GM04504 (cell line): ENCODE measurements at places on chromosomes 16 and 17.

GRCh38 chr17:56979091-56979480 is 1.2 kb downstream of the SCPEP1 start:
- no peak for DNase-seq

GRCh38 chr16:12097523-12098428 is 121.2 kb downstream of the SNX29 start:
- DNase-seq: no peak

DNA sequence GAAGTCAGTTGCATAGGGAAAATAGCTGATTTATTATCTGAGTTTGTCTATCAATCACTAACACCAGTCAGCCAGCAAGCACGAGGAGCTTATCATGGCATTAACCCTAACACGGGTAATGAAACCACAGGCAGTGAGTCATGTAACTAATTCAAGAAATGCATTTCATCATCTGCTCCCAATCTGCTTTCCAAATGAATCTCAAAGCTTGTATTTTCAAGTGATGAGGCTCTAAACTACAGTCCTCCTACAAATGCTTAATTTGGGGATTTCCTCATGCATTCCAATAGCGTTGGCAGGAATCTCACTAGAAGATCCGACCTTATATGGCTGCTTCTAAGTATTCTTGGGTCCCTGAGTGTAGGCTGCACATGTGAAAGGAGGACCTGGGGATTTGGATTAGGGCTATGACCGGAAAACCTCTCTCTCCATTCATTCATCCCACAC is 118.4 kb upstream of the HSBP1 start:
- peak; percentile 92 for DNase-seq

GRCh38 chr16:23064639-23065038 is 84.6 kb downstream of the USP31 start:
- DNase-seq: peak; percentile 70

DNA sequence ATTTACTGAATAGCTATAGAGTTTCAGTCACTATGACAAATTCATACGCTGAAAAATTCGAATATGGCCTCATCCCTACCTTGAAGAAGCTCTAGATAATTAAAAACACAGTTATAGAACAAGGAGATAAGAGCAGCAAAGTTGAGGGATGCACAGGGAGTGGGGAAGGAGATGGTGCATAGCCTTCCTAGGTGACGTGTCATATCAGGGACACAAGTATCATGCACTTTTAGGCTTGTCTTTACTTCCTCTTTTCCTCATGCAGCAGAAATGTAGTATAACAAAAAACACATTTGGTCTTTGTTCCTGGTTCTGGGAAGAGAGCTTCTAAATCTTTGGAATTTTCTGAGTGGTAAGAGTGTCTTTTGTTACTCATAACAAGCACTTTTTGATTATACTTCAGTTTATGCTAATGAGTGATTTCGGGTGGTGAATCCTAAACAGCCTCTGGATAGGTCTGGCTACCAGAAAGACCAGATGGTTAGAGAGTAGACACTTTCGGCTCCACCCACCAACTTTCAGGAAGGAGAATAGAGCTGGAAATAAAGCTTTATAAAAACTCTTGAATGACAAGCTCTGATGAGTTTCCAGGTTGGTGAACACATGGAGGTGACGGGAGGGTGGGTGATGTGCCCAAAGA is 341.4 kb downstream of the UTP18 start:
- DNase-seq: no peak

DNA sequence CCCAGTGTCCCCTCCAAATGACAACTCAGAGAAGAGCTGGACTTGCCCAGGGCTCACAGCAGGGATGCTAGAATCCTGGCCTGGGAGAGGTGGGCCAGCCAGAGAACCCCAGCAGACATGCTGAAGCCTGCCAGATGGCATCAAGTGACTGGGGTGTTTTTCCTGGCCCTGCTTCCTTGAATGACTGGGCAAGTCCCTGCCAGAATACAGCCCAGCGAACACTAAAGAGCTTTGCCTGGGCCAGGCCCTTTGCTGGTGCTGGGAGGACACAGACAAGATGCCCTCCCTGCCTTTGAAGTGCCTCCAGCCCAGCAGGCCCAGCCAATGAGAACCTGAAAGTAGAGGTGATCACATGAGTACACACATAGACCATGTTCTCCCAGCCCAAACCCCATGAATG is 11.5 kb downstream of the ZNF319 start:
- DNase-seq: no peak

DNA sequence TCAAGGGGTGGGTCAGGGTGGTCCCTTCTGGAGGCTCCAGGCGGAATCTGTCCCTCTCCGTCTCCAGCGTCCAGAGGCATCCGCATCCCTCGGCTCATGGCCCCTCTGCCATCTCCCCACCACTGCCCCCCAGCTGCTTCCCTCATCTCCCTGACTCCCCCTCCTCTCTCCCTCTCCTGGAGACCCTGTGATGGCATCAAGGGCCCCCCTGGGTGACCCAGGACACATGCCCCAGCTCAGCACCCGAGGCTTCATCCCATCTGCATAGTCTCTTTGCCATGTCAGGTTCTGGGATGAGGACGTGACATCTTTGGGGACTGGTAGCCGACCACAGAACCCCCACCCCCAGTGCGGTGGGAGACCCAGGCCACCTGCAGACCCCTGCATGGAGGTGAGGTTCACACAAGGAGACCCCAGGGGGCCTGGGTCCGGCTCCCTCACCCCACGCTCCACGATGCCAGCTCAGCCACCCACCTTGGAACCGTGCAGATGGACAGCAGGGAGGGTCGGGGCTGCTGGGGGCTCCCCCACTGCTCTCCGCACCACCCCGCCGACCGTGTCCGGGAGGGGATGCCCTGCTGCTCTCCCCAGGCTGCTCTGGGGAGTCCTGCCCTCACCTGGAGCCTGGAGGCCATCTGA is 3.8 kb downstream of the SECTM1 start:
- DNase-seq: no peak
